Activated CD4-positive, alpha-beta T cell treated with anti-CD3 and anti-CD28 coated beads, Interleukin-2, amount 50 U/mL, for 24 hours (primary cell): ENCODE measurements at places on chromosomes 6 and 20.

DNA sequence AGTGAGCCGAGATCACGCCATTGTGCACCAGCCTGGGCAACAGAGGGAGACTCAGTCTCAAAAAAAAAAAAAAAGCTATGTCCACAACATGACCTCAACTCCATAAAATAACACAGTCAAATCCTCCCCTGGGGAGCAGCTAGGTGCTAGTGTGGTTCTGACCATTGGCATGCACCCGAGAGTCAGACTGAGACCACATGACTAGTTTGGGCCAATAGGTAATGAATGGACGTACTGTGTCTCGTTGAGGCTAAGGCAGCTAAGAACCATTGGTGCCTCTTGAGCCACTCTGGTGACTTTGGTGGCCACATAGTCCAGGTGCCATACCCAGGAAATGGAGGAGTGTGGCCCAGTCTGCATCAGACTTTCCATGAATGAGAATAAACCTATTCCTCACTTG lies 40.3 kb downstream of the ATP9A start:
- DNase-seq, result no peak

DNA sequence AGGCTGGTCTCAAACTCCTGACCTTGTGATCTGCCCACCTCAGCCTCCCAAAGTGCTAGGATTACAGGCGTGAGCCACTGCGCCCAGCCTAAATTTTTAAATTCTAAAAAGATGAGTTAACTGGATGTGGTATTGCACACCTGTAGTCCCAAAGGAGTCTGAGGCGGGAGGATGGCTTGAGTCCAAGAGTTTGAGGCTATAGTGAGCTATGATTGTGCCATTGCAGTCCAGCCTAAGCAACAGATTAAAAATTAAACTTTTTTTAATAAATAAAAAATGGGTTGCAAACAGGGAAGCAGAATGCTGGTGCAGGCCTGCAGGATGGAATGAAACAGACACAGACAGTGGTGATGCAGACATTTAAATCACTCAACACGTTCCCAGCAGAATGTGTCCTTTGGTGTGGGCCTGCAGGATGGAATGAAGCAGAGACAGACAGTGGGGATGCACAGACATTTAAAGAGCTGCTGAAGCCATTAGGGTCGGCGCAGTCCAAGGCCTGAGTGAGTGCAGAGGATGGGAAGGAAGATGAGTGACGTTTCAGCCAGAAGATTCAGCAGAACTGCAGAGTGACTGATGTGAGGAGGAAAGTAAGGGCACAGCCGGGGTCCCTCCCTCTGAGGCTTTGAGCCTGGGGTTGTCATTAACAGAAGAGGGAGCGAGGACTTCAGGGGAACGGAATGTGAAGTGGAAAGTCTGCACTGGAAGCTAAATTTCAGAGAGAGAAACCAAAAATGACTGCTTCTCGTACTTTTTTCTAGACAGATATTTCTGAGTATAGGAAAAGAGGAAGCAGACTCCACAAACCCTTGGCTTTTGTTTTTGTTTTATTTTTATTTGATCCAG lies 117.5 kb downstream of the RIN2 start:
- no peak for DNase-seq

- no peak for DNase-seq
These were observed 44.9 kb downstream of the REPS1 start for GRCh38 chr6:138943089-138943625.

- DNase-seq, result peak; percentile 49
These were observed 16.6 kb upstream of the CCND3 start for GRCh38 chr6:41958022-41958856.

DNA sequence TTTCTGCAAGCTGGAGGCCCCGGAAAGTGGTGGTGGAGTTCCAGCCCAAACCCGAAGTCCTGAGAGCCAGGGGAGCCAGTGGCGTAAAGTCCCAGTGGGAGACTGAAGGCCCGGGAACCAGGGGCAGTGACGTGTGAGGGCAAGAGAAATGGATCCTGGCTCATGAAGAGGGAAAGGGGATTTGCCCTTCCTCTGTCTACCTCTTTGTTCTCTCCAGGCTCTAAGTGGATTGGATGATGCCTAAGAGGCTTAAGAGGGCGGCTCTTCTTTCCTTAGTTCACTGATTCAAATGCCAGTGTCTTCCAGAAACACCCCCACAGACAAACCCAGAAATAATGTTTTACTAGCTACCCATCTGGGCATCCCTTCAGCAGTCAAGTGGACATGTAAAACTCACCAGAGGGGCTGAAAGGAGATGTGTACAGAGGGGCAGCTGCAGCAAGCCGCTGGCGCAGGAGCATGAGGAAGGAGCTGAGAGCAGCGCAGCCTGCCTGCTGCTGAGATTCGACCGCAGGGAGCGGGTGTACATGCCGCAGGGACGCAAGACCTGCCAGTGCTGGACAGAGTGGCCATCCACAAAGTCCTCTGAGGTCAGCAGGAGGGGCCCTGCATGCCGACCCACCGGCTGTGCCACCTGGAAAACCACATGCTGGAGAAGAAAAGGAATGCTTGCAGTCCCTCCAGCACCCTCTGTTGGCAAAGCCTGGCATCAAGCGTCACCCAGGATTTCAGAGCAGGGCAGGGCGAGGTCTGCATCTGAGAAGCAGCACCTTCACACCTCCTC lies 29.5 kb downstream of the CDYL start:
- no peak for DNase-seq

DNA sequence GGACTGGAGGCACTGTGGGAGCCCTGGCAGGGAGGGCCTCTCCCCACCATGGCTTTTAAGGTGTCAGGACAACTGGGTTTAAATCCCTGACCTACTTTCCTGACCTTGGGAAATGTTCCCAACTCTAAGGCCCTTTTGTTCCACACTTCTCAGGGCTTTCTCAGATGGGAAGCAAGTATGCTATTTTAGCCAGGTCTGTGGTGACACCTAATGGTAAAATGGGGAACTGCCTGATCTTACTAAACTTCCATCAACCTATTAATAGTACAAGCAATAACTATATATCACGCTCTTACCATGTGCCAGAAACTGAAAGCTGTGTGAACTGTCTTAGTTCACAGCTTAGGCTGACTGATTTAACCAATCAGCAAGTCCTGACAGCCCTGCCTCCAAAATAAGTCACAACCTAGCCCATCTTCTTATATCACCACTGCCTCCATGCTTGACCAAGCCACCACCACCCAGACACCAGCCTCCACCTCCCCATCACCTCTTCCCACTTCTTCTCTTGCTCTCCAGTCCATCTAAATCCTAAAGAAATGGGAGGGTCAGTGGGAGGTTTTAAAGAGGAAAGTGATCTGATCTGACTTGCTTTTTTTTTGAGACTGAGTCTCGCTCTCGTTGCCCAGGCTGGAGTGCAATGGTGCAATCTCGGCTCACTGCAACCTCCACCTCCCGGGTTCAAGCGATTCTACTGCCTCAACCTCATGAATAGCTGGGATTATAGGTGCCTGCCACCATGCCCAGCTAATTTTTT lies 6.9 kb upstream of the BLCAP start:
- no peak for DNase-seq

DNA sequence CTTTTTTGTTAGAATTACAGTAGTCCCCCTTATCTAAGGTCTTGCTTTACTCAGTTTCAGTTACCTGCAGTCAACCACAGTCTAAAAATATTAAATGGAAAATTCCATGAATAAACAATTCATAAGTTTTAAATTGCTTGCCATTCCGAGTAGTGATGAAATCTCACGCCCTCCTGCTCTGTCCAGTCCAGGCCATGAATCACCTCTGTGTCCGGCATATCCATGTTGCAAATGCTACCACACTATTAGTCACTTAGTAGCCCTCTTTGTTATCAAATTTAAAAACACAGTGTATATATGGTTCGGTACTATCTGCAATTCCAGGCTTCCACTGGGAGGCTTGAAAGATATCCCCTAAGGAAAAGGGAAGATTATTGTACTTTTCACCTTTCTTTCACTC lies 164.6 kb upstream of the FAM83B start:
- no peak for DNase-seq

- DNase-seq, result no peak
These were observed 131.3 kb downstream of the CEBPB start for GRCh38 chr20:50321797-50322480.

DNA sequence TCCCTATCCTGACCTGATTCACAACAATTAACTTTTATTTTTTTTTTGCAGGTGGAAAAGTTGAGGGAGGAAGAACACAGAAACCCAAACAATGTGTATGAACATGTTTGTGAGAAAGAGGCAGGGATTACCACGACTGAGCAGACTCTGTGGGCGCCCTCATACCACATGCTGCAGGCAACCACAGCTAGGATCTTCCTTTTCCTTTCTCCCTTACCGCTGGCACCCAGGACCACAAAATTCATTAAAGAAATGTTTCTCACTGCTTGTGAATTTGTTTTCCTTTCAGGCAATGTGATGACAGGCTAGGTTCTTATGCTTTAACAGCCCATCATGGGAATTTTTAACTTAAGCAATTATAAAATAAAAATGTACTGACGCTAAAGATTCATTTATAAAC lies 287.1 kb downstream of the GMDS start:
- DNase-seq, result no peak

GRCh38 chr20:49729780-49730179 lies 16.1 kb upstream of the B4GALT5 start:
- DNase-seq, result no peak

GRCh38 chr6:421211-421610 lies 29.7 kb downstream of the IRF4 start:
- DNase-seq, result no peak

GRCh38 chr6:48613231-48613949 lies 502.4 kb upstream of the PTCHD4 start:
- no peak for DNase-seq

DNA sequence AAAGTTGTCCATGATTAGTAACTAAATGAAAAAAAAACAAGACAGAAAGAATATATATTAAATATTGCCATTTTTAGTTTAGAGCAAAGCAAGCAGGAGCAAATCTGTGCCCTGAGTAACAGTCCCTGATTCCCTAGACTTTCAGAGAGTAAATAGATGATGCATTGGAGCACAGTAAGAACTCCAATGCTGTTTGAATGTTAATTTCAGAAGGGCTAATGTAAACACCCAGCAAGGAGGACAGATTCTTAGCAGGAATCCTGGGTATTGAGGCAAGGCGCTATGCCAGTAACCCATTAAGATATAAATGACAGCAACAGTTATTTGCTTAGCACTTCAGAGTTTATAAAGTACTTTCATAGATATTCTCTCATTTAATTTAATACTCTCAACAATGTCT lies 15.6 kb upstream of the NRSN1 start:
- no peak for DNase-seq

DNA sequence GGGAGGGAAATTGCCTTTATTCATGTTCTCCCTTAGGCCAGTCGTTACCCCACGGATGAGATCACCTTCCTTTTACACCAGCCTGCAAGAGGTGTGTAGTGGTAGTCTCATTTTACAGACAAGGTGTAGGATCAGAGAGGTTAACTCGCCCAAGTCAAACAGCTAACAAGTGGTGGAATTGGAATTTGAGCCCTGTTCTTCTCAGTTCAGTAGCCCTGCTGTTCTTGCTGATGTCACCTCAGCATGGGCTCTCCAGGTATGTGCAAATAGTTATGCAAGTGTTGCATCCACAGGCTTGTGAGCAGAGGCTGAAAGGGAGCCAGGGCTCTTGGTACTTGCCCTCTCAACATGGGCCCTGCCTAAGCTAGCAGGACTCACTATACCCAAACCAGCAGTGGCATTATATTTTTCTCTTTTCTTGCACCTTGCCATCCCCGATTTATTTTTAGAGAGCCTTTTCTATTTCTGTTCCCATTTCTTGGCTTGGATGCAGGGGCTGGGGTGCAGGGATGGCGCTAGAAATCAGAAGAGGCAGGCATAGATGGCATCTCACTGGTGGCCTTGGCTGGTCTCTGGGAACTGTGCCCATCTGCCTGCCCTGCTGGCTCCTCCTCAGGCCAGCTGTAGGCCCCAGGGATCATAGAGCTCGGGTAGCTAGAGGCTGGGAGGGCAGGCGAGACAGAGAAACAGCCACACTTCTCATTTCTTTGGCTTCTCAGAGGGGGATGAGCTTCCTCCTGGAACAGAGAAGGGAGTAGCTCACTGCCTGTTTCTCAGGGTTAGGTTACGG lies 18.2 kb downstream of the PPARD start:
- no peak for DNase-seq
